ENCODE measurements at places on chromosomes 1 and 21. TPM values are rescaled to one million over a fixed set of nuclear protein-coding genes. Genes with fewer than 3 reads are reported as not detected.

DNA sequence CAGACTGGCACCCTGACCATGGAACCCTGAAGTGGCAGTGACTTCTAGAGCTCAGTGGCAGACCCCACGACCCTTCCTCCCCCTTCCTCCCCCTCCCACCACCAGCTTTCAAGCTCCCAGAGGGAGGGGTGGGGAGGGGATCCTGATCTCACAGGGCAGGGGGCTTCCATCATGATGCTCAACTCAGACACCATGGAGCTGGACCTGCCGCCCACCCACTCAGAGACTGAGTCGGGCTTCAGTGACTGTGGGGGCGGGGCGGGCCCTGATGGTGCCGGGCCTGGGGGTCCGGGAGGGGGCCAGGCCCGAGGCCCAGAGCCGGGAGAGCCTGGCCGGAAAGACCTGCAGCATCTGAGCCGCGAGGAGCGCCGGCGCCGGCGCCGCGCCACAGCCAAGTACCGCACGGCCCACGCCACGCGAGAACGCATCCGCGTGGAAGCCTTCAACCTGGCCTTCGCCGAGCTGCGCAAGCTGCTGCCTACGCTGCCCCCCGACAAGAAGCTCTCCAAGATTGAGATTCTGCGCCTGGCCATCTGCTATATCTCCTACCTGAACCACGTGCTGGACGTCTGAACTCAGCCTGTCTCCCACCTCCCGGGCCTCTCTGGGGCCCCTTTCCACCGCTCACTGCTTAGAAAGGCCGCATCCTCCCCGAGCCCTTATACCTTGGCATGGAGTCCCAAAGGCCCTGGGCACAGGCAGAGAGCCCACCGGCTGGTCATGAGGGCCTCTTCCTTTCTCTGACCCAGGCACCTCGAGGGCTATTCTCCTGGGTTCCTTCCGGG is 3.9 kb downstream of the NHLH1 start:
- DNase-seq: no peak

DNA sequence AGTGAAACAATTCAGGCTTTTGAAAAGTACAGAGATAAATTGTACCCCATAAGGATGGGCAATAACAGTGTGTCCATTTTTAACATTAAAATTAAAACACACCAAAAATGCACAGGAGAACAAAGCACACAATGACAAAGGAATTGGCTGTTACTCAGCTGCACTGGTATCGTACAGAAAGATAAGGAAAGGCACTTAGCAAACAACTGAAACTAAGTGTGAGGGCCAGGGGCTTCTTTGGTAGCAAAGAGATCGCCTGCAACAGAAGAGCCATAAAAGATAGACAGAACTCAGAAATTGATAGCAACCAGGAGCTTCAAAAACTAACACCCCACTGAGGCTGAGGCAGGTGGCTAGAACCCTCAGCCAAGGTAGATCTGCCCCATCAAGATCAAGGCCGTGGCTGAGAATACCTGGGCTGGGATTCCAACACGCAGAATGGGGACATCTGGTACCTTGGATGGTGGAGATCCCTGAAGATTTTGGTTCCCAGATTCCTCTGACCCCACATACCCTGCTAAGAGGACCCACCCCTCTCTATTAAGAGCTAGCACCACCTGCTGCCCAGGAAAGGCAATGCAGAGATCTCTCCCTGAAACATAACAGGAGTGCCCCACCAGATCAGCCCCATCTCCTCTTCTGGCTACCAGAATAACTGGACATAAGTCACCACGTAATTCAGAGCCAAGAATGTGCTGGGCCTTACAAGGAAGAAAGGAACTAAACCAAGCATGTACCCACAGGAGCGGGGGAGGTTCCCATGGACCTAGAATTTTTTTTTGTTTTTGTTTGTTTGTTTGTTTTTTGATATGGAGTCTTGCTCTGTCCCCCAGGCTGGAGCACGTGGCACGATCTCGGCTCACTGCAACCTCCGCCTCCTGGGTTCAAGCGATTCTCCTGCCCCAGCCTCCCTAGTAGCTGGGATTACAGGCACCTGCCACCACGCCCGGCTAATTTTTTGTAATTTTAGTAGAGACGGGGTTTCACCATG is 16.2 kb downstream of the PLEKHO1 start:
- peak; percentile 54 for DNase-seq

DNA sequence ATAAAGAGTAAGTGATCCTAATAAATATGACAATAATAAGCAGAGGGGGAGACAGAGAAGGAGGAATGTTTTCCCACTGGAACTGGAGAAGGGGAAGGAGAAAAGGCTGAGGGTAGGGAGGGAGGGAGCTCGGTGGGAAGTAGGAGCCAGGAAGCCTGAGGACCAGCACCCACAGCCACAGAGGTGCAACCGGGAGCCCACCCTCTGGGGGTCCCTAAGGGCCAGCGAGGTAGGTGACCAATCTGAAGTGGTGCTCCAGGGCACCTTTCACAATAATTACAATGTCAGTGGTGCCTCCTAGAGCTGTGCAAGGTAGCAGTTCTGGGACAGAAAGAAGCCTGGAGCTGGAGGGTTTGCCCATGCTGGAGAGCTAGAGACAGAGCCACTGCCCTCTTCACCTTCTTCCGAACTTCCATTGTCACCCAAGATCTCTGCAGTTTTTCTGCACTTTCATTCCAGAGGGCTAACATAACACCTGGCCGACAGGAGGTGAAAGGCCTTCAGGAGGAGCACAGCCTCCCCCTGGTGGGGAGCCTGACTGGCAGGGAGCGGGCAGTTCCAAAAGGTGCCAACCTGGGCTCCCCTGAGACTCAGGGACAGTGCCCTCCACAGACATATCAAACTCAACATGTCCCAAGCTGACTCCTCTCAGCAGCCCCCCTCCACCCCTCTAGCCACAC is 4.1 kb upstream of the AHCYL1 start:
- DNase-seq: no peak

GRCh38 chr1:94730450-94730849 is 89.7 kb upstream of the SLC44A3 start:
- DNase-seq: no peak

DNA sequence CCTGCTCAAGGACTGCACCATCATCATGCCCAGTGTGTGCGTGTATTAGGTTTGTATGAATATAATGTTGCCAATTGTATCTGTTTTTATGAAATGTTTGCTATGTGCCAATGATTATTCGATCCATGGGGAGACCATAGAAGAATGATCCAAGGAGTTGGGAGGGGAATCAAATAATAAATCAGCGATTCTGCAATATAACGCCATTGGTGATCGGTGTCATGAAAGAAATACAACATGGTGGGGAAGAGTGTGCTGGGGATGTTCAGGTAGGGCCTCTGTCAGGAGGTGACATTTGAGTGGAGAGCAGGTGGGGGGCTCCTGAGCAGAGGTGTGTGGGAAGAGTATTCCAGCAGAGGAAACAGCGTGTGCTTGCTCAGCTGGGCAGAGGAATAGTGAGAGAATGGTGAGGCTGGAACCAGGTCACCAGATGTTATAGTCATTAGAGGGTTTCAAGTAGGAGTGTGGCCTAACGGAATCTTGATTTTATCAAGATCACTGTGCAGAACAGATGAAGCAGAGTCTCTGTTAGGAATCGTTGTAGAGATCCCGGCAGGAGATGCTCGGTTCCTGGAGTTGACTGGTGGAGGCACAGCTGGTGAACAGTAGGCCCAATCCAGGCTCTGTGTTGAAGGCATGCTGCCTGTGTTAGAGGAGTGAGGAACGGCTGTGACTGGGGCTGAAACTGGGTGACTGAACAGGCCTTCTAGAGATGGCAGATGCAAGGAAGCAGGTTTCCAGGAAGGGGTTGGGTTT is 2.9 kb upstream of the ZNF496 start:
- no peak for DNase-seq

DNA sequence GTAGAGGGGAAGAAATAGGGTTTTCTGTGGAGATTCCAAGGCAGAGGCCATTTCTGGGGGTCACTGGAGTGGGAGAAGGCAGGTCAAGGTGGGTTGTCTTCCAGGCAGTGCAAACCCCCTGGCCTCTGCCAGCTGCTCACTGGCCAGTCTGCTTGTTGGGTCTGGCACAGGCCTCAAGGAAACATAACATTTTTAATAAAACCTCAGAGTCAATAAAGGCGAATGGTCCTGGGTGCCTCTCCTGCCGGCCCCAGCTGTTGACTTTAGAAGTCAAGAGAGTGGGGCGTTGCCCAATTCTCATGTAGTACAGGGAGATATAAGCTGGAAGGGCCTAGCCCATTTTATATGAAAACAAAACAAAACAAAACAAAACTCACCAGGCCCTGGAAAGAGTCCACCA is 36.6 kb downstream of the RUNX3 start:
- DNase-seq: no peak

DNA sequence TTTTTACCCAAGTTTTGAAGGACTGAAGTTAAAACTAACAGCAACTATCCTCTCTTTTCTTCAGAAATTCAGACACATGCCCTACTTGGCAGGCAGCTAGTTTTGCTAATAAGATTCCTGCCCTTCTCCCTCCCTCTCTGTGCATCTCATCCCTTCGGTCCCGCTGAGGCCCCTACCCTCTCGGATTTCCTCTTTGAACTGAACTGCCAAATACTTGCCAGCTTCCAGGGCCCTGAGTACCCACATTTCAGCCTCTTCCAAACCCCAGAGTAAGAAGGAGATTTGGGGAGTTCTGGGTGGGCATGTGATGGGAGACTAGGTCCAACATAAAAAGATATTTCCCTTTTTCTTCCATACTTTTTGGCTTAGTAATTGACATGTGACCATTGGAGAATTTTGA is 116.5 kb upstream of the JUN start:
- DNase-seq: no peak

- DNase-seq: no peak
These were observed 478.1 kb upstream of the NR5A2 start for GRCh38 chr1:199549421-199549820.

Gene DMBX1
- not detected for polyA plus RNA-seq

Gene SLC25A34
- polyA plus RNA-seq: 0.90 TPM

Gene UBL4B
- not detected for polyA plus RNA-seq

Gene ASCL5
- not detected for polyA plus RNA-seq

Gene SELENBP1
- 40.6 TPM for polyA plus RNA-seq
